GM04504 (cell line): ENCODE measurements at places on chromosomes 7 and 10.
A peak's percentile ranks its signal among the peaks of the same experiment; 100 is the strongest.

GRCh38 chr7:130909161-130909836 lies 175.3 kb upstream of the KLF14 start:
- DNase-seq = no peak

DNA sequence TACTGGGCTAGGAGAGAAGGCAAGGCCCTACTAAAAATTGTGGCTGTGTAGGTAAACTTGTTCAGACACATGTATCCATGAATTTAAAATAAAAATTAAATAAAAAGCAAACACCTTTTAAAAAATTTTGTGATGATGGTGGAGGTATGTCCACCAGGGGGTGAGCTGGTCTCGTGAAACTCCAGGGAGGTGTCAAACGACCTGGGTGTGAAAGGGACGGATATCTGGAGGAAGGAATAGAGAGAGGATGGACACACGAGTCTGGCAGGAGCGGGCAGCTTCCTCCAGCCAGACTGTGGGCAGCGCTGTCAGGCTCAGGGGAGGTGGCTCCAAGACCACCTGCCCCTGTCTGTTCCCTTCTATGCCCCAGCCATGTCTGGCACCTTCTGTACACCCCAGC lies 34.8 kb upstream of the DMBT1 start:
- DNase-seq = no peak

DNA sequence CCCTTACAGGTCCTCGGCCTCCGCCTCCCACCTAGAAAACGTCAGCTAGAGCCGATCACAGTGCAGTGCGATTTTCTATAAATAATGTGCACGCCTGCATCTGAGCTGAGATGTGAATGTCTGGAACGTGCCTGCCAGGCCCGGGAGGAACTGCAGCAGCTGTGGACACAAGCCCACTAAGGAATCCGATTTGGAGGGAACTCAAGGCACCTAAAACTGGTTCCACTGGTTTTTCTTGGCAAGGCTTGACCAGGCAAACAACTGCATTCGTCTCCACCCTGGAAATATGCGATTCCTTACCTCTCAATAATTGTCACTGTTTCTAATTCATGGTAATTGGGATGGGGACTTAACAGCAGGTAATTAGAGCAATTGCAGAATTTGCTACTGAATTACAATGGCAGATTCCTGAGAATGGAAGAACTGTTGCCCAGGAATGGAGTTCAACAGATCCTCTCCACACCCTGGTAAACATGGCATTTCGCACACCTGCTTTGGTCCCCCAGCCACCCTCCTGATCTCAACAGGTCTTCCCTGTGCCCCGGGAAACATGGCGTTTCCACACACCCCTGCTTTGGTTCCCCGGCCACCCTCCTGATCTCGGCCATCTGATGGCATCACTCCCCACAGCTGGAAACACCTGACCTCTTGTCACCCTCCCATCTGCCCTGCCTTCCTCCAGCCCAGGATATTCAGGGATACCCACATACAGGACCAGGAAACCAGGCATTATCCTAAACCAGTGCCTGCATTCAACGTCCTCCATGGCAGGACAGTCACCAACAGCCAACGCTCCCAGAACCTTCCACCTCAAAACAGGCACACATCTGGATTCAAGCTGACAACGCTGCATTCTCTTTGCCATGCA lies 76.0 kb downstream of the DIP2C start:
- no peak for DNase-seq

GRCh38 chr10:86317949-86318725 lies 48.5 kb downstream of the GRID1 start:
- DNase-seq = no peak

GRCh38 chr7:135109562-135109961 lies 38.3 kb upstream of the TMEM140 start:
- no peak for DNase-seq

GRCh38 chr7:34454381-34454780 lies 203.6 kb upstream of the NPSR1 start:
- no peak for DNase-seq

DNA sequence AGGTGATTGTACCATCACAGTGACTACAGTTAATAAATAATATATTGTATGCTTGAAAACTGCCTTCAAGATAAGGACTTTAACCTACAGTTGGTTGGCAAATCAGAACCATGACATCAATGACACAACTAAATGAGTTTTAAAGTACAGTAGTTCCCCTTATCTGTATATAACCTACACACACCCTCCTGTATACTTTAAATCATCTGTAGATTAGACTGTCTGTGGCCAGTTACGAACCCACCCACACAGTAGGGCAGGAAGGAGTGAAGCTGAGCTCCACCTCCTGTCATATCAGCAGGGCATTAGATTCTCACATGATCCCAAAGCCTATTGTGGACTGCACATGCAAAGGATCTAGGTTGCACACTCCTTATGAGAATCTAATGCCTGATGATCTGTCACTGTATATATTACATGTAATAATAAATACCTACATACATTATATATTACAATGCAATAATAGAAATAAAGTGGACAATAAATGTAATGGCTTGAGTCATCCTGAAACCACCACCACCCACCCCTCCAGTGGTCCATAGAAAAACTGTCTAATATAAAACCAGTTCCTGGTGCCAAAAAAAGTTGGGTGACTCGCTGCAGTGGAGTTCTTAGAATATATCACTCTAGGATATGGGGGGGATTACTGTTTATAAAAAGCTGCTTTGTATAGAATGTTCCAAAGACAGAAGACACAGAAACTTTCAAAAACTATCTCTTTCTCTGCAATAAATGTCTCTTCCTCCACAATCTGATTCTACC lies 5.6 kb downstream of the TPK1 start:
- no peak for DNase-seq

DNA sequence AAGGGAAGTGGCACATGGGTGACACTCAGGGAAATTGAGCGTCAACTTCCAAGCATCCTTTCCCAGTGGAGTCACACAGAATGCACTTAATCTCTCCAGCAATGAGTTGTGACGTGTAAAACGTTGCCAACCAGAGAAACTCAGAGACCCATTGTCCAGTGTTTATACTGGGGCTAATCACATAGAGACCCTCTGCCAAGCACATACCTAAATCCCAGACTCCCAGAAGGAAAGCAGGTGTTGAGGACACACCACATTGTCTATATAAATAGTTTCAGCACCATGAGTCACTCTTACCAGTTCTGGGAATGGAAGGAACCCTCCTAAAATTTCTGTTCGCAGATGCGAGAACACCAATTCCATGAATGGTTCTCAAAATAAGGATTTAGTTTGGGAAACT lies 76.4 kb upstream of the BET1 start:
- no peak for DNase-seq

GRCh38 chr10:28256776-28257175 lies 46.1 kb downstream of the MPP7 start:
- no peak for DNase-seq

DNA sequence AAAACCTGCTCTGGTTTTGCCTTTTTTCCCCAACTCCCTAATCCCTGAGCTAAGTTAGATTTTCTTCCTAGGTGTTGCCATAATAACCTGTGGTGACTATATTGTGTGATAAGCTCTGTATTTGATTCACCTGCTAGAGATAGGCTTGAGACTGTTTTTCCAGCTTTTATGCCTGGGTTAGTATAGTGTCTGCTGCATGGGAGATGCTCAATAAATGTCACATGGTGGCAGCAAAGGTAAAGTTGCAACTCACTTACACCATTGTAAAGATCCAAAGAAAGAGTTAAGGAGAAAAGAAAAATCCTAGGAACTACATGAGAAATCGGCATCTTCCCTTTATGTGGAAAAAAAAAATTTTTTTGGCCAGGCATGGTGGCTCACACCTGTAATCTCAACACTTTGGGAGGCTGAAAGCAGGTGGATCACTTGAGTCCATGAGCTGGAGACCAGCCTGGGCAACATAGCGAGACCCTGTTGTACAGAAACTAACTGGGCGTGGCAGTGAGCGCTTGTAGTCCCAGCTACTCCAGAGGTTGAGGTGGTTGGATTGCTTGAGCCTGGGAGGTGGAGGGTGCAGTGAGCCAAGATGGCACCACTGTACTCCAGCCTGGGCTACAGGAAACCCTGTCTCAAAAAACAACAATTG lies 3.7 kb downstream of the CCNJ start:
- DNase-seq = no peak

DNA sequence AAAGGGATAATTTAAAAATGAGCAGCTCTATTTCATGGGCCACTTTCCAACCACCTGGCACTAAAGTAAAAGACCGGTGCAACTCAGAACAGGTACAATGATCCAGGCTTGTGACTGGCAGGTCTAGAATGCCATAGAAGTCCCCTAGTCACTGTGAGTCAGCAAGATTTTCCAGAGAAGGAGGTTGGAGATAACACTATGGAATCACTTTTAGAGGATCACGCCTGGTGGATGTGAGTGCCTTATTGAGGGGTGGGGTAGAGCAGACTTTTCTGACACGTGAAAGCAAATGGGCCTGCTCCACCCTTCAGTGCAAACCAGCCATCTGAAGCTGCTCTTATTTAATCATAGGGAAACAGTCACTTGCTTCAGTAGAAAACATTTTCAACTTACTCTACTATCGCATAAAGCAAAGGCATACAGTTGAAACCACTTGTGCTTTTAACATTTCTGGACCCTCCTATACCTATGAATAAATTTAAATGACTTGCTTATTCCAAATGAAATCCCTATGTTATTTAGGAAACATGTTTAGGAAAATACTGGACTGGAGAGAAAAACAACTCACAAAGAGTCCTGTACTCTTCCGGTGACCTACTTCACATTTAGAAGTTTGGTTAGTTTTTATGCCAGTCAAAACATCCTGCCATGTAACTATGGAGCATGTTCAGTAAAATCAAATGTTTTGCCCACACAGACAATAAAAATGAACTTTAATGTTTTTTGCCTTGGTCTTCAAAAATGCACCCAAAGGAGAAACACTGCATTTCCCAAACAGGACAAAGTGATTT lies 21.5 kb upstream of the AKR1C1 start:
- DNase-seq = no peak

DNA sequence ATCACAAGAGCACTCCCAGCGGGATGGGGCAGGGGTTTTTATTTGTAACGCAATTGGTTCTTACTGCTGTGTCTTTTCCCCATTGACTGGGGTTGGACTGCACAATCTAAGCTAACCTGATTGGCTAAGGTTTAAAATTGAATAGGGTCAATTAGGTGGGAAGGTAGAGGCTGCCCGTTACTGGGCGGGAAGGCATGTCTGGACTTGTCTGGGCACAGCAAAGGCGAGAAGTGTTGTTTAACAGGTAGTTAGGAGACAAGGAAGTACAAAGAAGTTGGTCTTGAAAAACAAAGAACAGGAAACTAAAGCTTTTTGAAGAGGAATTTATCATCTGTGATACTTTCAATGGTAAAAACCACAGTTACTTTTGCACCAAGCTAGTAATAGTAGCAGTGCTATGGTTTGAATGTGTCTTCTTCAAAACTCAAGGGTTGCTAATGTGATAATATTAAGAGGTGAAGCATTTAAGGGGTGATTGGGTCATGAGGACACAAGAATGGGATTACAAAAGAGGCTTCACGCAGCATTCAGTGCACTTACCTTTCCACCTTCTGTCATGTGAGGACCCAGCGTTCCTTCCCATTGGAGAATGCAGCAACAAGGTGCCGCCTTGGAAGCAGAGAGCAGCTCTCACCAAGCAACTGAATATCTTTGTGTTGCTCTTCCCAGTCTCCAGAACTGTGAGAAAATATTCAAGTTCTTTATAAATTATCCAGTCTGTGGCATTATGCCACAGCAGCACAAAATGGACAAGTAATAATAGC lies 875.5 kb upstream of the SORCS1 start:
- no peak for DNase-seq

DNA sequence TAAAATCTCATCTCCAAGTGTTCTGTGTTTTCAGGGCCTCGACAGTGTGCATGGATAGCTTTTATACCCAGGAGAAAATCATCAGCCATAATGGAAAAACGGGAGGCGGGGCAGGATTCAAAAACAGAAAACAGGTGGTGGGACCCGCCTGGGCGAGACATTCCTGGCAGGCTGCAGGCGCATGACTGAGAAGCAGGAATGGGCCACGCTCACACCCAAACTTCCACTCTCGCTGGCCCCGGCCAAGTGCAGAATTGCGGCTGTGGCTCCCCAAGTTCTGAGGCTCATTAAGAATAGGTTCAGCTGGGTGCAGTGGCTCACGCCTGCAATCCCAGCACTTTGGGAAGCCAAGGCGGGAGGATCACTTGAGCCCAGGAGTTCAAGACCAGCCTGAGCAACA lies 60.6 kb downstream of the C10orf143 start:
- no peak for DNase-seq

DNA sequence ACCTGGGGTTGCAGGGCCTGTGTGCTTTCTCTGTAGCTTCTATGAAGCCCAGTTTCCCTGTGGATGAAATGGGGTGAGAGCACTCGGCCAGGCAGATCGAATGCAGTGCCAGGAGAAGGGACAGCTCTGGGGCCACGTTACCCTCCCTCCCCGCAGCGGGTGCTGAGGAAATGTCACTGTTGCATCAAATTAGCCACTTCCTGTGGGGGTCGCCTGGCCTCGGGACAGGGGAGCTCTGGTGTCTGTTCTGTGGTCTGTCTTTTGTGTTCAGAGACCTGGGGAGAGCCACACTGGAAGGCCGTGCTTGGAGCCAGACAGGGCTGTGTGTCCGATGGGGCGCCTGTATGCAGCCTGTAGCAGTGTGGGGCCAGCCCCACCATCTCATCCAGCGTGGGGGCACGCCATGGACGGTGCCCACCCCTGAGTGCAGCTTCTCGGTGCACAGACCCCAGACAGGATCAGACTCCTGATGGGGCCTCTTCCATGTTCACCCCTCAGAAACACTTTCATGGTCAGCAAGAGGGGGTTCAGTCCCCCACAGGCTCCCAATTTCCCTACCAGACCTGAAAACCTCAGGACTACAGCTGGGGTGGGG lies 13.6 kb downstream of the TTYH3 start:
- no peak for DNase-seq

- no peak for DNase-seq
Observed at GRCh38 chr10:126137562-126138221, 241.3 kb downstream of the FANK1 start.

- no peak for DNase-seq
Observed at GRCh38 chr10:81875467-81876252, 666 bp downstream of the NRG3 start.

GRCh38 chr7:14419531-14419930 lies 430.1 kb upstream of the ETV1 start:
- no peak for DNase-seq

- DNase-seq = no peak
Observed at GRCh38 chr7:82156893-82157292, 286.7 kb downstream of the CACNA2D1 start.

GRCh38 chr10:7107285-7107684 lies 303.5 kb downstream of the SFMBT2 start:
- peak; percentile 12 for DNase-seq

DNA sequence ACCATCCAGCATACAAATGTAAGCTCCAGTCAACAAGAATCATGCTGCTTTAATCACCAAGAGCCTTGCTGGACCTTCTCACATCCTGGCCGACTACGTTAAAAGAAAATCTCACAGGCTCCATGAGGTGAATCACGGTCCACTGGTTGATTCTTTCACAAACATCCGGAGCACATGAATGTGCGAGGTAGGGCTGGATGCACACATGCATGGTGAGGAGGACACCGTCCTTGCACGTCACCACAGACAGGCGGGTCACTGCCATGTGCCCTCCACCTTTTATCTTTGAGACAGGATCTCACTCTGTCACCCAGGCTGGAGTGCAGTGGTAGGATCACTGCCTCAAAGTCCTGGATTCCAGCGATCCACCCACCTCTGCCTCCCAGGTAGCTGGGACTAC lies 265.1 kb downstream of the PARD3 start:
- no peak for DNase-seq
